ENCODE measurements at places on chromosomes 7 and 10.

DNA sequence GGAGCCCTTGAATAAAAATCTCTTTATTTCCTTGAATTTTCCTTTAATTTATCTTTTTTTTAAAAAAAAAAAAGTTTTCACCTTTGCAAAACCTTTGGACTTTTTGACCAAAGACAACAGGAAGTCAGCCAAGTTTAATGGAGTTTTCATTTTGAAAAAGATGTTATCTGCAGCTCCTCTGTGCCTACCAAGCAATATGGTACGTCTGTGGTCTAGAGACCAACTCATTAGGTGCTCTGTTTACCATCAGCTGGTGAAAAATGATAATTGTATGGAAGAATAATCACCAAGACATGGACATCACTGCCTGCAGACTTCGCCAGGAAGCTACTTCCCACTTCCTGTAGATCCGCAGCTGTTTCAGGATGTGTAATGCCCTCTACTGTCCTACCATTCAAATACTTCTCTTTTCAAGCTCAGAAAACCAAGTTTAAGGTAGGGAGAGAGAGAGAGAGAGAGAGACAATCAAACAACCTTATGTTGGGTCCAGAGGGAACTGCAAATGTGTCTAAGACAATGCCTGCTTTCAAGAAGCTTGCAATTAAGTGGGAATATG is 18.7 kb downstream of the PLXNA4 start:
- DNase-seq = no peak

- DNase-seq = no peak
Measured at GRCh38 chr10:123278445-123278844, 124.2 kb downstream of the BUB3 start.

DNA sequence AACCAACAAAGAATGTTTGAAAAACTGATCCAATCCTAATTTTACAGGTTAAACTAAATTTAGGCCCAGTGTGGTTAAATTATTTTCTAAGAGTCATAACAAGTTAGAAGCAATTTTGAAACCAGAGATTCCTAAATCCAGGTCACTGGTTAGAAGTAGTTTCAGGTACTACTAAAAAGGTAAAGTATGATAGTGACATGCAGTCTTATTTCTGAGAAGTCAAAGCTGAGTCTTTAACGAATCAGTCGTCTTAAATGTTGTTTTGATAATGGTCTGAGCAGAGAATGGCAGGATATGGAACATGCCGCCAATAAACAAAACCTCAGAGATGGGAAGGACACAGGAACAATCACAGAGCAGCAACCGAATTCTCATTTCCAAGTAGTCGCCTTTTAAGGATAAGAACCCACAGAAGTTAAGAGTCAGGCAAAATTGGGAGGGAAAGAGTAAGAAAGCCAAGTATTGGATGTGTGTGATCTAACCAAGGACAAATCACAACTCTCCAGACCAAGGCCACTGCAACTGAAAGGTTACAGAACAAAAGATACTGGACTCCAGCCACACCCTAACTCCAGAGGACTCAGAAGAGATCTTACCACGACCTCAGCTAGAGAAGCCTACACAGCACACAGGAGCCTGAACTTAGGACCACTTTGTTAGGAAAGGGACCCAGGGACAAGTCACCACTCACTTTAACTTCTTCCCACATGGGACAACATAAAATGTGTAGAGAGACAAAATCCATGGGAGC is 19.7 kb downstream of the TMEM243 start:
- DNase-seq = no peak

- DNase-seq = no peak
Measured at GRCh38 chr10:103238506-103239252, 7.0 kb upstream of the RPEL1 start.

DNA sequence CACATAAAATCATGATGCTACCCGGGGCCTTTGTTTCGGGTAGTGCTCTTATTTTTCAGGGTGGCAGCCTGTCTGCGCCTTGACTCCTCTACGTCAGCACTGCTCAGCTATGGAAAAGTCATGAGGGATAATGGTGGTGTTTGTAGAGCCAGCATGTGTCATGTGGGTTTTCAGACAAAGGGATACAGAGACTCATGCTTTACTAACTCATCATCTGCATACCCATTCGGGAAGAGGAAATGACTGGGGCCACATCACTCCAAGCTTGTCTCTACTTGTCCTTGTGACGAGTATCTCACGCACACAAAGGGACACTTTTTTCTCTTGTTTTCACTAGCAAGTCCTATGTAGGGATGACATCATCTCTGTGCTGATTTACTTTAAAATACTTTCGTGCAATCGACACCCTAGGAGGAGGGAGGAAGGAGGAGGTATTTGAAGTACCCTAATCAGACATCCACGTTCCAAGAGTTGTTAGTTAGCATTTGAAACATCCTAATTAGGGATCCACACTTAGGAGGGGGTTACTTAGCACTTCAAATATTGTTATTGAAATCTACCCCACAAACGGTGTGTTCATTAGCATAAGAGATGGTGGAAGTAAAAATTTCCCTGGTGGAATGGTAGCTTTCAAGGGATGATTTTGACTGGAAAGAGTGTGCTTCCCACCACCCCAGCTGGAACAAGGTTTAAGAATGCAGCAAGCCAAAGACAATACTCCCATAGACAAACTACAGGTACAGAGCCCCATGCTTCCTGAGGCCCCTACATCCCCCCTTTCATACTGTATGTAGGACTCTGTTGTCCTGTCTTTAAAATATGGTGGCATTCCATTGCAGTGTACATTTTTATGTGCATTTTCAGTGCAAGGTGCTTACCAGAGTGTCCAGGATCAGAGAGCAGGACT is 52.0 kb downstream of the THNSL1 start:
- DNase-seq = peak; percentile 28

DNA sequence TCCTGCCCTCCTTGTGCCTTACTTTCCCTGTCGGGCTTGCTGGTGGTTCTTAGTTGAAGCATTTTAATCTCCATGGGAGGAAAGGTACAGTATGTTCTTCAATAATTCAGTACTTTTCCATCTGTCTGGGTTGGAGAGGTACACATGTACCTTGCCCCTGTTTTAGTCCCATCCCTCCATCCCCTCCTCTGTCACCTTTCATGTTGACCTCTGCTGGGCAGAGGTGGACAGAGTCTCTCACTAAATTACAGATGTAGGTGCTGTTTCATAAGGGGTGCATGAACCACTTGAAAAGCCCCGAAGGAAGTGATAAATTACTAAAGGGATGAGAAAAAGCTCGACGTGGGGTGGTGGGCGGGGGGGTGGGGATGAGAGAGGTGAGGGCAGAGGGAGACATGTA is 5.4 kb downstream of the AGFG2 start:
- DNase-seq = no peak
